Kidney epithelial cell (primary cell): ENCODE measurements at places on chromosomes 11 and 22. TPM values are rescaled to one million over a fixed set of nuclear protein-coding genes. Genes with fewer than 3 reads are reported as not detected.

The OR10A2 gene
- not detected in 2 replicates for total RNA-seq

- no peak for DNase-seq
Observed at GRCh38 chr11:12540075-12540680, 134.0 kb upstream of the TEAD1 start.

GRCh38 chr11:127902382-127902781, 685.0 kb downstream of the ETS1 start:
- no peak for DNase-seq

- no peak for DNase-seq
Observed at GRCh38 chr11:71240061-71240690, 12.2 kb downstream of the SHANK2 start.

DNA sequence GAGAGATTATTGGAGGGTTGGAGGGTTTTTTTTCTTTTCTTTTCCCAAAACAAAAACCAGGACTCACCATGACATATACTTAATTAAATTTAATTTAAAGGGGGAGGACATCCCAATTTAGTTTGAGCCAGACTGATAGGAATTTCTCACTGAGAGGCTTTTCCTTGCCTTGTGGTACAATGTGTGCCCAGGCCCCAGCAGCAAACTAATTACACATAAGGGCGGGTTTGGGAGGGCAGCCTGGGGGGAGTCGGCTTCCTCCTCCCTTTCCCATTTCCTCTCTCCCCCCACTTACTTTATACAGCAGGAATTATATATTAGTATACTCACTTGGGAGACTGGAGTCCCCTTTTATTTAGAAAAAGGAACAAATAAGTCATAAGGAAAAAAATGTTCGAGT, 2.9 kb downstream of the TEAD1 start:
- DNase-seq: no peak
